ENCODE measurements at places on chromosomes 4 and X. TPM values are rescaled to one million over a fixed set of nuclear protein-coding genes. Genes with fewer than 3 reads are reported as not detected.

GRCh38 chr4:8773124-8773931 lies 98.3 kb downstream of the HMX1 start:
- H3K36me3 ChIP-seq: no peaks in the 10 kb centered on the region
- H3K4me3 ChIP-seq: no peak overlapping the region
- H3K27ac ChIP-seq: no peak overlapping the region
- no peaks in the 10 kb centered on the region for H3K4me1 ChIP-seq
- no peaks in the 10 kb centered on the region for H3K27me3 ChIP-seq

- no peak overlapping the region for H3K27ac ChIP-seq
- no peaks in the 10 kb centered on the region for H3K36me3 ChIP-seq
- no peak overlapping the region for H3K4me3 ChIP-seq
Observed at GRCh38 chr4:7291372-7292114, 99.2 kb downstream of the SORCS2 start.

DNA sequence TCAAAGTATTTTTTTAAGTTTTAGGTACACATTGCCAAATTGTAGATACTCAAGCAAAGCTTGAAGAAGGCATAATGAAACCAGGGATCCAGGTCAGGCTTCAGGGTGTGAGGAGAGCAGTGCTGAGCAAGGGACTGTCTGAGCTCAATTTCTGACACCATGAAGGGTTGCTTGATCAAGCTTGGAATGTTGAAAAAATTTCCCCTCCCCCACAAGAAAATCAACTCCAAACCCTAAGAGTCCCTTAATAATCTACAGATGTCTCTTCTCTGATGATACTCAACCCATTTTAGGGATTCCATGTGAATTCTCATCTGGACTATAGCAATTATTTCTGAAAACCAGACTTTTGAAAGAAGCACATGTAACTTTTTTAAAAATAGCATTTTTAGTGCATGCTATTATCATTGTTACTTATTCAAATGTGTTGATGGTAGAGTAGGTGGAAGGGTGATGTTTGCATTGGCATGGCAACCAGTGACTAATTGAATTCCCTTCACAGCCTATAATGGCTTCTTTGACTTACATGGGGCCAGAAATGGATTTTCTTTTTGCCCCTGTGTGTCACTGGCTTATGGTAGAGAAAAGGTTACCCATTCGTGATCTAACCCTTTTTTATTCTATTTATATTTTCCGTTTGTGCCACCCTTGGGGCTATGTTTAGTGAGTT lies 252.0 kb downstream of the FBXW7 start:
- H3K4me3 ChIP-seq: no peak overlapping the region
- H3K4me1 ChIP-seq: peaks cover 18% of the 10 kb centered on the region
- no peak overlapping the region for H3K27ac ChIP-seq
- H3K27me3 ChIP-seq: no peaks in the 10 kb centered on the region
- H3K36me3 ChIP-seq: no peaks in the 10 kb centered on the region

DNA sequence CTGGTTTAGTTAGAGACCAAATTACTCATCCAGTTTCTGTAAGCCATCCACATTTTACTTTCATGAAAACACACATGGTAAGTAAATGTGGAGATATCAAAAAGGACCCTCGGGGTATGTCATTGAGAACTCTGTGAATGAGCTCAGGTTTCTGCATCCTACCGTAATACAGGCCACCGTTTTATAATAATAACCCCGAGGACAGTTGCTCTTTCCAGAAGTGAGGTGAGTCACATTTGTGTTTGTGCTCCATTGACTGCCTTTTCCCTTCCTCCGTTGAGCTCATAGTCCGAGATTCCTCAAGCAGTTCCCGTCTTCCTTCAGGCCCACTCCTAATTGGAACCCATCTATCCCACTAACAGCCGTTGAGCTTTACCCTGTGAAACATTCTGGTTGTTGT lies 95.3 kb downstream of the GRID2 start:
- no peak overlapping the region for H3K27ac ChIP-seq
- H3K27me3 ChIP-seq: no peaks in the 10 kb centered on the region
- no peak overlapping the region for H3K4me3 ChIP-seq
- DNase-seq: no peak
- H3K4me1 ChIP-seq: no peaks in the 10 kb centered on the region
- no peaks in the 10 kb centered on the region for H3K36me3 ChIP-seq

The SMIM31 gene
- not detected for total RNA-seq

- no peaks in the 10 kb centered on the region for H3K36me3 ChIP-seq
- no peaks in the 10 kb centered on the region for H3K27me3 ChIP-seq
- H3K27ac ChIP-seq: no peak overlapping the region
- no peak for DNase-seq
- H3K4me1 ChIP-seq: no peaks in the 10 kb centered on the region
- no peak overlapping the region for H3K4me3 ChIP-seq
Observed at GRCh38 chr4:72997409-72997808, 72.1 kb downstream of the COX18 start.

DNA sequence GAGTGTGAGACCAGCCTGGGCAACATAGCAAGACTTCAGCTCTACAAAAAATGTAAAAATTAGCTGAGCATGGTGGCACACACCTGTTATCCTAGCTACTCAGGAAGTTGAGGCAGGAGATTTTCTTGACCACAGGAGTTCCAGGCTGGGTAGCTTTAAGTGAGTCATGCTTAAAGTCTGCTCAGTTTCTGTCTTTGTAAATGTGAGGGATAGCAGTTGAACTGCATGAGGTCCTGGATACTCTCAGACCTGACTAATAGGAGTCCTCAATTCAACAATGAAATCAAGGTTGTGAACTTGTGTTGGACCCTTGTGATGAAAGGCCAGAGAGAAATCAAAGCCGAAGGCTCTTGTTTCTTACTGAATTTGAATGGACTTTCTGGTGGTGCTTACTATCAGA lies 45.2 kb downstream of the STARD8 start:
- H3K36me3 ChIP-seq: no peaks in the 10 kb centered on the region
- H3K4me3 ChIP-seq: no peak overlapping the region
- H3K27me3 ChIP-seq: no peaks in the 10 kb centered on the region

- no peak for DNase-seq
- H3K4me3 ChIP-seq: no peak overlapping the region
- H3K27me3 ChIP-seq: no peaks in the 10 kb centered on the region
- no peaks in the 10 kb centered on the region for H3K36me3 ChIP-seq
- H3K4me1 ChIP-seq: peaks cover 73% of the 10 kb centered on the region
Observed at GRCh38 chr4:102560571-102561341, 59.6 kb downstream of the NFKB1 start.

DNA sequence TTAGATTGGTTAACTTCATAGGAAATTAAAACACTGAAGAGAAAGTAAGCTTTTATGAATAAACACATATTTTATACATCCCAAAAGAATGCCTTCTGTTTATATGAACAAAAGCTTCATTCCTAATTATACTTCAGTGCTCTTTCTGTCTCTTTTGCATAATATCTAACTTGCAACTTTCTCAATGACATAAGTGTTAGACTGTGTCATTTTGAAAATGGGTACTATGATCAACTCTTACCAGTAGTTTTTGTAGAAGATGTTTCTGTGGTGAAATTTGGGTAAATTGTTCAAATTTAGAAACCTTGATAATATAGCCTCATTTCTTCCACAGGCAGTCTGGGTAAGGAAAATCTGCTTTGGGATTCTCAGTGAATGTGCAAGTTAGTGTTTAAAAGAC lies 991.4 kb downstream of the CCSER1 start:
- DNase-seq: no peak
- H3K36me3 ChIP-seq: no peaks in the 10 kb centered on the region
- no peaks in the 10 kb centered on the region for H3K27me3 ChIP-seq
- no peak overlapping the region for H3K27ac ChIP-seq
- no peak overlapping the region for H3K4me3 ChIP-seq
- no peaks in the 10 kb centered on the region for H3K4me1 ChIP-seq

The ARR3 gene
- total RNA-seq: not detected

DNA sequence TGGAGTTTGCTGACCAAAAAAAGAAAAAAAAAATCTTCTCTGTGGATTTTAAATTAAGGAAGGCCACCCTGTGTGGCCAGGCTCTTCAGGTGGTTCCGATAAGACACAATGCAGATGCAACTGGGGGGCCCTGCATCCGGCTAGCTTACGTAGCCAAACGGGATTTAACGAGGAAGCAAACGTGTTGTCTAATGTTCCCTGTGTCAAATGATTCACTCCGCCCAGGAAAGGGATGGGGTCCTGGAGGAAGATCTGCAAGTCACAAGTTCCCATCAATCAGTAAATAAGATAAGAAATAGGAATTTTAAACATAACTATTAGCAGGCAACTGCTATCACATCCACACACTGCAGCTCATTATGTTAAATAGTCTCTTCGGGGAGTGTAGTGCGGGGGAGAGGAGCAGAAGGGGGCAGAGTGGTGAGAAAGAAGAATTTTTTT lies 216.4 kb upstream of the GYPA start:
- H3K27me3 ChIP-seq: no peaks in the 10 kb centered on the region
- no peak for DNase-seq
- no peaks in the 10 kb centered on the region for H3K36me3 ChIP-seq
- H3K27ac ChIP-seq: no peak overlapping the region

GRCh38 chr4:92303621-92304027 lies at the start of gene GRID2:
TSS of gene GRID2 (plus strand) at chr4:92303966.
- H3K4me1 ChIP-seq: no peaks in the 10 kb centered on the region
- no peaks in the 10 kb centered on the region for H3K36me3 ChIP-seq
- H3K4me3 ChIP-seq: no peak within 1 kb of the TSS
- DNase-seq: no peak
- no peak within 1 kb of the TSS for H3K27ac ChIP-seq

The RNF113A gene
- total RNA-seq: 43.0 TPM

GRCh38 chr4:62118558-62118957 lies 918.4 kb downstream of the ADGRL3 start:
- no peaks in the 10 kb centered on the region for H3K36me3 ChIP-seq
- H3K4me1 ChIP-seq: no peaks in the 10 kb centered on the region
- H3K27ac ChIP-seq: no peak overlapping the region
- H3K4me3 ChIP-seq: no peak overlapping the region
- no peak for DNase-seq
- no peaks in the 10 kb centered on the region for H3K27me3 ChIP-seq

The HSFX4 gene
- not detected for total RNA-seq

GRCh38 chr4:10639100-10639499 lies 45.5 kb downstream of the CLNK start:
- no peaks in the 10 kb centered on the region for H3K4me1 ChIP-seq
- no peak overlapping the region for H3K27ac ChIP-seq
- no peaks in the 10 kb centered on the region for H3K36me3 ChIP-seq
- DNase-seq: no peak
- H3K27me3 ChIP-seq: no peaks in the 10 kb centered on the region
- no peak overlapping the region for H3K4me3 ChIP-seq

DNA sequence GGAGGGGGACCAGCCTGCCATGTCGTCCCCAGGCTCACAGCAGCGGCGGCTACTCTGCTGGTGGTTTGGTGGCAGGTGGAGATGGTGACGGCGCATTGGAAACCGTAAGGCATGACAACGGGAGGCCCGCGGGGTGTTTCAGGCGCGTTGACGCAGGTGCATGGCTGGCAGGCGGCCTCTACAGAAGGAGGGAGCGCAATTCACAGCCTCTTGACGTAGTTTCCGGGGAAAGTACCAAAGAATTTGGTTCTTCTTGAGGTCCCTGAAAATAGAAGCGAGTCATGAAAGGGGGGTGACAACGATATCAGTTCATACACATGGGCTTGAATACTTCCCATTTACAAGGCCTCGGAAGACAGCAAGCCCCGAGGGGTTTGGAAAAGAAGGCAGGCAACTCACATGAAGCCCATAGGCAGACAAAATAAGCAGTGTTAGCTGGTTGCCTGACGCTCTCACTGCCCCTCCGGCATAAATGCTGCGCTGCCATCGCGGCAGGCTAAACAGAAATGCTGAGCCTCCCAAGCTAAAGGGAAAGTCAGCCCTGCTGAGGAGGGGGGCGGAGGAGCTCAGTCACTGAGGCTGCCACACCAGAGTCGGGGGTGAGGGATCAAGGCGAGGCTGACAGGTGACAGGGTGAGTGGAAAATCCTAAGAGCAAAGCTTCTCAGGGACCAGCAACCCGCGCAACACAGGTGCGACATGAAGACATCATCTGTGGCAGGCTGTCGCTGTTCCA lies 52.3 kb upstream of the PDLIM3 start:
- peaks cover 6% of the 10 kb centered on the region for H3K27me3 ChIP-seq
- peak overlapping the region; percentile 13 for H3K4me3 ChIP-seq
- no peaks in the 10 kb centered on the region for H3K36me3 ChIP-seq
- H3K4me1 ChIP-seq: peaks cover 9% of the 10 kb centered on the region

The GLRB gene
- total RNA-seq: not detected

DNA sequence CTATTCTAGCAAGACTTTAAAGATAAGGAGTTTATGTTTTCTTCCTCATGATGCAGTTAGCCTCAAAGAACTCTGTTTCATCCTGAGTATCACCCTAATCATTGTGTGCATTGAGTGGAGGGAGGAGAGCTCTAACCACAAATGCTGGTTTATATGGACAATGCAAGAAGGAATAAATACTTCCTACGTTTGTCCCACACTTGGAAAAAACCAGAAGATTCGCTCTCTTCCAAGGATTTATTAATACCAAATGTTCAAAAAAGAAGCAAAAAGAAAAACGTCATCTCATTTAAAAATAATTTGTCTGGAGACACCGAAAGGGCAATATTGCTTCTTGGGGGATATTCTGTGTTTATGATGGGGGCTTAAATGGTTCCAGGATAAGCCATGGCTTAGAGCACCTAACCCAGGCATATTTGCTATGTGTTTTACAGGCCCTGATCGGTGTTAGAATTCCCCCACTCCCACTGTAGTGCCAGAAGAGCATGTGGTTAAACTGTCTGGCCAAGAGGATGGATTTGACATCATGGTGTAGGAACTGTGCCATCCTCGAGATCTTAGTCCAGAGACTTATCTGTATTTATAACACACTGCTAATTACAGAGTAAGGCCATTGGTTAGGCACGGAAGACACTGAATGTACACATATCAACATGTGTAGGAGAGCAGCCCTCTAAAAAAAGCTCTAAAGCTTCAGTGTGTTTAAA lies 227.2 kb downstream of the ANK2 start:
- H3K4me1 ChIP-seq: no peaks in the 10 kb centered on the region
- no peaks in the 10 kb centered on the region for H3K27me3 ChIP-seq
- H3K4me3 ChIP-seq: no peak overlapping the region

- no peak overlapping the region for H3K27ac ChIP-seq
- no peaks in the 10 kb centered on the region for H3K4me1 ChIP-seq
- H3K4me3 ChIP-seq: no peak overlapping the region
- H3K27me3 ChIP-seq: no peaks in the 10 kb centered on the region
- H3K36me3 ChIP-seq: no peaks in the 10 kb centered on the region
Observed at GRCh38 chr4:82261084-82261483, 112.7 kb downstream of the HNRNPD start.

The PROM1 gene
- total RNA-seq: not detected

Measured in CD4-positive, alpha-beta memory T cell (primary cell).